Left colon (tissue), 2 donors: ENCODE measurements at places on chromosomes 11 and 22.

- DNase-seq: no peak
Observed at GRCh38 chr11:111006227-111006626, 239.3 kb upstream of the POU2AF2 start.

DNA sequence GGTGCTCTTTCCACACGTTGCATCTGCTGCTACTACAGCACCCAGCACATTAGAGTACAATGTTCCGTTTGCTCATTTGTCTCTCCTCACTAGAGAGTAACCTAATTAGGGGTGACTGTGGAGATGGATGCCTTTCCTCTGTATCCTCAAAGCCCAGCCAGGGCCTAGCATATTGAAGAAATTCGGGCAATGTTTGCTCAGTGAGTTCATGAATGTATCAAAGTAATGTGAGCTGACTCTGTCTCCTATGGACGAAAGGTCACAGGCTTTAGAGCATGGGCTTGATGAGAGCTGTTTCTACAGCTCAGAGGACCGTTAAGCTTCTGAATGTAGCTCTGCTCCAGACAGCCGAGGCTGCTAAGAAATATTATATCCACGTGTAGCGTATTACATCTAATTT, 67.5 kb downstream of the C11orf58 start:
- no peak for DNase-seq

GRCh38 chr11:116605543-116606459, 167.0 kb downstream of the BUD13 start:
- peak; percentile 35 for DNase-seq

DNA sequence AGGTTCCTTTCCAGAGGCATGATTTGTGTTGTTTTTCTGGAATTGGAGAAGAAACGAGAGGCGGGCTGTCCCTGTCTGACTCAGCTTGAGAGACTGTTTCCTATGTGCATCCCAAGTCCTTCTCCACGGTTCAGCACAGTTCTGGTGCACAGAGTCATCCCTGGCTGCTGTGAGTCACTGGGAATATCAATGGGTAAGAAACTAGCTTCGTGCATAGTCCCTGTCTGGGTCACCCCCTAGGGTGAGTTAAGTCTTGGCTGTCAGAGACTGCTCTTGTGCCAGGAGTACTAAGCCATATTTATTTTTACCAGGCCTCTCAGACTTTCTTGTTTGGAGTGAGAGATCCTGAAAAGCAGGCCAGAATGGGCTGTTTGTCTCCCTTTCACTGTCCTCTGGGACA, 2.4 kb upstream of the LRP4 start:
- DNase-seq: no peak

GRCh38 chr11:2533587-2534133, 88.9 kb downstream of the KCNQ1 start:
- DNase-seq: peak; percentile 63

GRCh38 chr11:45180179-45180847, 33.9 kb downstream of the PRDM11 start:
- peak; percentile 69 for DNase-seq

DNA sequence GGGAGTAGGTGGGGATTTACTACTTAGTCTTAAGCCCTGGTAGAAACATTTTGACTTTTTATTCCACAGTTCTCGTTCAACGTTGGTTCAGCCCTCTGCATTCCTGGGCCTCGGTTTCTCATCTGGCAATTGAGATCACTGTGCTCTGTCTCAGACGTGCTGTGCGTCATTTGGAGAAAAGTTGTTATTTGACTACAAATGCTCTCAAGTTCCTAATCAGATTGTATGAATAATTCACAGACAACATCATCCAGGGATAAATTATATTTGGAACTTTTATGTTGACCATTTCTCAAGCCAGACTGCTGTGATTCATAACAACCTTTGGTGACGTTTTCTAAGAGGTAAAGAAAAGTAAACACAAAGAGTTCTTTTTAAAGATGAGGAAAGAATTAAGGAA, 69.2 kb downstream of the BLID start:
- no peak for DNase-seq

DNA sequence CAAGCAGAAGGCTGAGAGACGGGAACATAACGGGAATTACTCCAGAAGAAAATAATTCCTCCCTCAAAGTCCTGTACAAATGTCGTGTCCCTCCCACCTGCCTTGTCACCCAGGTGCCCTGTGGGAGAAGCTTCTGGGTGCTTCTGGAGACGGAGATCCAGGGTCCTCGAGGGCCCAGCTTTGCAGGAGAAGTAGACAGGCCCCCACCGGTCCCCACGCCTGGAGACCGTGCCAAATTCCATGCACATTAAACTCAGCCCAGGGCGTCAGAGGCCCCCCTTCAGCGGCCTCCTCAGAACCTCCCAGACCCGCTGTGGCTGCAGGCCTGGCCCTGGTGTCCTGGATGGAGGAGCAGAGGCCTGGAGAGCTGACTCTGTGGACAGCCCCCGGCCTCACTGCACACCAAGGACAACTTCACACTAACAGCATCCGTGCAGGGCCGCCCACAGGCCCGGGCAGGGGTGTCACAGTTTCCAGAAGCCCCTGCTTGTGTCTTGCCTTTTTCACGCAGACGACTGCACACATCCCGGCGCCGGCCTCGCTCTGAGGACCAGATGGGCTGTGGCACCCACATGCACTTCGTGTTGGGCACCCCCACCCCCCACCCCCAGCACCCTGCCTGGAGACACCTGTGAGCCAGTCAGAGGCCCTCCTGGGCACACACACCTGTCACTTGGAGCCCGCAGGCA, 734.3 kb downstream of the BRD1 start:
- DNase-seq: no peak

DNA sequence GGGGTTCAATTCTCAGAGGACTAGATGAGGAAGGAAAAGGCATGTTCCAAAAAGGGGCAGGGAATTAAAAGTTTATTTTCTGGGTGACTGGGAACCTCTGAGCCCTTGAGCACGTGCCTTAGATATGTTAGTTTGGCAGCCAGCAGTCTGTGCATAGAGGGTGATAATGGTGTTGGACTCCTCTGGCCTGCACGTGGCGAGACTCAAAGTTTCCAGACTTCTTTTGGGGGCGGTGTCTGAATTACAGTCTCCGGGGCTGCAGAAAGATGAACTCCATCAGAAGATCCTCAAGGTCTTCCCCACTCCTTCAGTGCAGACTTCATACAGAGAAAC, 861 bp upstream of the ZNRF3 start:
- DNase-seq: no peak

DNA sequence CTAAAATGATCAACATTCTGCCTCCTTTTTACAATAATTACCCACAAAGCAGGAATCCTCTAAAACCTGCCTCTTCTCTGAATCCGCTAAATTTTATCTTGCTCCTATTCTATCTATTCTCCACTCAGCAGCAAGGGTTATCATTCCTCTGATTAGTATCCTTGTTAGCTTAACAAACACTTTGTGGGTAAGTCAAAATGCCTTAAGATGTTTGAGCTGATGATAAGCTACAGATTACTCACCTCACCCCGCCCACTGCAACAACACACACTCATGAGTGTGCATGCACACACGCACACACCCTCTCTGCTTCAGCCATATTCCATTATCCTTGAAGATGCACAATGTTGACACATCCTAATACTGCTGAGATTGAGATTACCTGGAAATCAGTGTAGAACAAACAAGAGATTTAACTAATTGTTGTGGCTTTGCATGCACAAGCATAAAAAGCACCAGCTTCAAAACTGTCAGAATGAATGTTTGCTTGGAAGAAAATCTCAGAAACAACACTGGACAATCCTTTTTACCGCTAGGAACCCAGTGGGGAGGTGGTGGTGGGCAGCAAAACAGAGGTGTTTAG, 130.9 kb downstream of the BBOX1 start:
- no peak for DNase-seq

GRCh38 chr11:133263332-133263731, 269.0 kb downstream of the OPCML start:
- no peak for DNase-seq

GRCh38 chr22:40726514-40726913, 47.2 kb downstream of the MCHR1 start:
- DNase-seq: no peak

DNA sequence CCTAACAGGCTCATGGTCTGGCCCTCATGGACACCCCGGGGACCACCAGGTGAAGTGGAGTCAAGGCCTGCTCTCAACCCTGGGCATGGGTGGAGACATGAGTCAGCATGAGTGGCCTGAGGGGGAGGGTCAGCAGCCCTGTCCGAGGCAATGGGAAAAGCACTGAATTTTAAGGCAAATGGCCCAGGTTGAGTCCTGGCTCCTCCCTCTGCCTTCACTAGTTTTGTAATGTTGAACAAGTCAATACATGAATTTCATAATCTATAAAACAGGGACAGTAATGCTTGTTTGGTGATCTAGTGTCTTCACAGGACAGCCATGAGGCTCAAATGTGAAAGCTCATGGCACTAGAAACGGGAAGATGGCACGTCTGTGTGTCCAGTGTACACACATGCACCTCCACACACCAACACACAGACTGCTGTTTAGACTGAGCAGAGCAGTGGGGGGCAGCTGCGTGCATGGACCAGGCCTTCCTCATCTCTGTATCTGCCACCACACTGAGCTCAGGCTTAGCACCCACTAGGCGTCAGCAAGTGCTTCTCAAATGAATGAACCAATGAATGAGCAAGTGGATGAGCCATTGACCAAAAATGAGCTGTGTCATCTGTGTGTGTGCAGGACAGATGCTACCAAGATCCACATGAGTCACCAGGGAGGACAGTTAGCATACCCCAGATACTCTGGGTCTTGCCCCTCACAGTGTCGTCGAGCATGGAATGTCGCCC, 63.4 kb downstream of the NRXN2 start:
- no peak for DNase-seq

GRCh38 chr11:15955595-15955994, 400.8 kb downstream of the SOX6 start:
- DNase-seq: no peak

DNA sequence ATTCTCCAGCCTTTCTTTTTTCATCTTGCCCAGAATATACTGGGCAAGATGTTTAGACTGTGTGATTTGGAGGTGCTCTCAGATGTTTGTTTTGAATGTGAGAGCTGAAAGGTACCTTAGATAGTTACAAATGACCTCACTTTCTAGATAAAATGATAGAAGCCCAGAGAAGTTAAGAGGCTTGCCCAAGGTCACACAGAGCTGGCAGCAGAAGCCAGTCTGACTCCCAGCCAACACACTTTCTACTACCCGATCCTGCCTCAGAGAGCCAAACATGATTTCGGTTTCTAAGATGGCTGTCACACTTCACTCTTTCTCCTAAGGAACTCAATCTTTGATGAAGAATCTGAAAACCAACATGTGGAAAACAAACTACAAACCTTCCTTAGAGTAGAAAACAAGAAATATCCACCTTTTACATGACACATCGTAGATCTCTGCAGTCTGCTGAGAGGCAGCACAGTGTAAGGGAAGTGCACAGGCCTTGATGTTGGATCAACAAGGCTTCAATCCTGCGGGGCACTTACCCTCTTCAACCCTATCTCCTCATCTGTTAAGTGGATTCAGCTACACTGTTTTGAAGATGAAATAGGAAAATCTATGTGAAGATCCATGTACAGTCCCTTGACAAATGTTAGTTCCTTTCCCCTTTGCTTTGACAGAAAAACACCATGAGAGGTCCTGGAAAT, 58.6 kb downstream of the SYTL2 start:
- DNase-seq: no peak
